Activated T-helper 2 cell treated with anti-CD3 and anti-CD28 coated beads, Interferon-gamma antibody, Interleukin-2, Interleukin-4, amounts not matched to agents 10 μg/mL and 5 μg/mL and 100 μg/mL, durations not matched to agents 14 hours and 24 hours and 36 hours (primary cell): ENCODE measurements at places on chromosomes 5 and 9. TPM values are rescaled to one million over a fixed set of nuclear protein-coding genes. Genes with fewer than 3 reads are reported as not detected.

ADAMTSL2 gene
- not detected in 2 replicates for total RNA-seq

PCDHGA5 gene
- 0.43 and 0.51 TPM in 2 replicates for total RNA-seq

SMIM33 gene
- total RNA-seq, result 0.23 and 0.25 TPM in 2 replicates

TAF7 gene
- 67.1 and 70.5 TPM in 2 replicates for total RNA-seq

PLCXD3 gene
- total RNA-seq, result not detected in 2 replicates

NOL6 gene
- total RNA-seq, result 61.9 and 65.3 TPM in 2 replicates

KCNN2 gene
- not detected in 2 replicates for total RNA-seq

IRX4 gene
- total RNA-seq, result not detected in 2 replicates

DNA sequence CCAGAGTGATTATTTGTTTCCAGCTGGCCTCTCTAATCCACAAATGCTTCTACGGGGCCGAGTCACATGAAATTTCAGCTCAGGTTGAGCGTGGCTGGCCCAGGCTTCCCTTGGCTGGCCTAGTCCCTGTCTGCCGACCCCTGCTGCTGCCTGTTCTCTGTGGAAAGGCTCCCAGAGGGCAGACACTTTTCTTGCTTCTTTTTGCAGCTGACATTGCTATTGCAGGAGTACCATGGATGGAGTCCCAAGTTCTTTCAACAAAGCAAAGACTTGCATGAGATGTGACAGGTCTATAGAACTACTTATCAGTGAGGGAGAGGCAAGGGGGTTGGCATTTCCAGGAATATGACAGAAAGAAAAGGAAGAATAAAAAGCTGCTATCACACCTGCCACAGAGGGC lies 287.4 kb upstream of the ARRDC3 start:
- no peak overlapping the region for H3K4me3 ChIP-seq
- DNase-seq, result no peak
- no peak overlapping the region for H3K27ac ChIP-seq
- no peaks in the 10 kb centered on the region for H3K27me3 ChIP-seq
- H3K36me3 ChIP-seq, result no peaks in the 10 kb centered on the region

DNA sequence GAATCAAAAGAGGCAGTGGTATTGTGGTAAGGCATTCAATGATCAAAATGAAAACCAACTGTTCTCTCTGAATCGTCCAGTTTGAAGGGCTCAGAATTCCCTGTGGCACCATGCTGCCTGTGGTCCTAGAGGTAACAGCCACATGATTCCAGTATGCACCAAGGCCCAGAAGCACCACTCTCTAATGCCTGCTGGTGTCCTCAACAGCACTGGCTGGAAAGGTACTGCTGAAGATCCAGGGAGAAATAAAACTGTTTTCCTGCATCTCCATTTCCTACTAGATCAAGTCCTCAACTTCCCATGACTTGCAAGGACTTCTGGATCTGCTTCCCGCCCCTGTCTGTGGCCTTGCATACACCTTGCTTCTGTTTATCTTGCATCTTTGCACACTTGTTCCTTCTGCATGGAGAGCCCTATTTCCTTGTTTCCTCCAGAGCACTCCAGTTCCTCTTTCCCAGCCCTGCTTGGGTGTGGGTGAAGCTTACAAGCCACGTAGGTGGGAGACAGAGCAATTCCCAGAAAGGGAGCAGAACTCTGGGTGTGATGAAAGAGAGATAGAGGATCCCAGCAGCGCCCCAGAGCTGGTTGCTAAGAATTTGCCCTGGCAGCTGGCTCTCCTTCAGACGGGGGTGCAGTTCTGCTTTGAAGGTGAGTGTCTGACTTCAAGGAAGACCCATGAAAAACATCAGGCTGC lies 41.0 kb upstream of the EQTN start:
- H3K27ac ChIP-seq, result no peak overlapping the region
- no peaks in the 10 kb centered on the region for H3K36me3 ChIP-seq
- H3K4me3 ChIP-seq, result no peak overlapping the region
- peaks cover 5% of the 10 kb centered on the region for H3K27me3 ChIP-seq

DNA sequence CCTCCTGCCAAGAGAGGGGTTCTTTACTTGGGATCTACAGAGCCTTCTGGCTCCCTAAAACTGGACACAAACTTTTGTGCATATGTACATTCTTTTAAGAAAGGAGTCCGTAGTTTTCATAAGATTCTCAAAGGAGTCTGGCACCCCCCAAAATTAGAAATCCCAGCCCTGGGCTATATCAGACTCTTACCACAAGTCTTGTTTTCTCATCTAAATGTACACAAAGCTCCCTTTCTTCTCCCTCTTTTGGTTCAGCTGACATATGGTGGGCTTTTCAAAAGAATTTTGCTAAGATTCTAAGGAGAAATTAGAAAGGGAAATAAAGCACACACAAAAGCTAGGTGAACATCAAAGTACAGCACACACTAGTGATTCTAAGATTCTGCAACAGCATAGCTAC lies 114.4 kb downstream of the ENC1 start:
- H3K36me3 ChIP-seq, result no peaks in the 10 kb centered on the region
- H3K4me3 ChIP-seq, result no peak overlapping the region
- no peak for DNase-seq
- no peaks in the 10 kb centered on the region for H3K4me1 ChIP-seq
- H3K27me3 ChIP-seq, result peaks cover 2% of the 10 kb centered on the region

DNA sequence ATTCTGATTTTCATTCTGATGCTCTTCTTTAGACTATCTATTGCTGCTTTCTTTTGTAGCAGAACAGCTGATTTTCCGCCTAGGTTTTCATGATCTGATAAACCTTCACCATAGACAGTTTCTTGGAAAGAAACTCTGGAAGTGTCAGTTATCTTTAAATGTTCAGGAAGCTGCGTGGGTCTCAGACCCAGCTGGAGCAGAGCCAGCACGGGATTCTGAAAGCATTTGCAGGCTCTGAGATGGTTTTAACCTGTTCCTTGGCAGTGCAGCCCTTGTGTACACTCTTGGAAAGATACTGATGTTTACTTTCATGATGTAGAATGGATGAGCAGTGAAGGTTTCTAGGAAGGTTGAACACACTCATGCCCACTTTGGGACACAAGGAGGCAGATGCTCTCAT lies 178.0 kb upstream of the DMRT1 start:
- no peak overlapping the region for H3K27ac ChIP-seq
- no peak for DNase-seq
- peaks cover 5% of the 10 kb centered on the region for H3K4me1 ChIP-seq
- H3K27me3 ChIP-seq, result peaks cover 17% of the 10 kb centered on the region

DNA sequence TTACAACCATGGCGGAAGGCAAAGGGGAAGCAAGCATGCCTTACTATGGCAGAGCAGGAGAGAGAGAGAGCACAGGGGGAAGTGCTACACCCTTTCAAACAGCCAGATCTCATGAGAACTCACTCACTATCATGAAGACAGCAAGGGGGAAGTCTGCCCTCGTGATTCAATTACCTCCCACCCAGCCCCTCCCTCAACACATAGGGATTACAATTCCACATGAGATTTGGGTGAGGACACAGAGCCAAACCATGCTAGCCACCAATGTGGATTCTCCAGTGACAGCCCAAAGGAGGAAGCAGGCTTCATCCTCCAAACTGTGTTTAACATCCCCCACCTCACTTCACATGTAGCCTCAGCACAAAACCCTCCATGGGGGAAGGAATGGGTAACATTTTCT lies 563.7 kb downstream of the CDK5RAP2 start:
- H3K4me3 ChIP-seq, result no peak overlapping the region
- no peak for DNase-seq
- H3K36me3 ChIP-seq, result no peaks in the 10 kb centered on the region
- H3K27ac ChIP-seq, result no peak overlapping the region
- no peaks in the 10 kb centered on the region for H3K4me1 ChIP-seq

GRCh38 chr5:125829349-125829748 lies 593.9 kb upstream of the GRAMD2B start:
- H3K4me1 ChIP-seq, result no peaks in the 10 kb centered on the region
- H3K36me3 ChIP-seq, result no peaks in the 10 kb centered on the region

DNA sequence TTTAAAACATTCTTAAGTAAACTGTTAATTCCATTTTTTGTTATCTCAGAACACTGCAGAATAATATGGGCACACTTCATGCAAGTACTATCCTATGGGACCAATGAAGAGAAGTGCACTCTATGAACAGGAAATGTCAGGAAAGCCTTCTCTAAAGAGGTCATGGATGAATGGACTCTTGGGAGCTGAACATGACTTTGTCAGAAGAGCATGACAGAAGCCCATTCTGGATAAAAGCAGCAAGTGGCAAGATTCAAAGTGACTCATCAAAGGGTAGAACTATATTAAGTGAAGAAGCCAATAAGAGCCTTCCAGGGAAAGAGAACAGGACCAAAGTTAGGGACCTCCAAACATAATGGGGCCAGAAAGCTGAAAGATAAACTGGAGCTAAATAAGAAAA lies 94.0 kb downstream of the RAPGEF6 start:
- H3K4me3 ChIP-seq, result no peak overlapping the region
- DNase-seq, result no peak
- no peaks in the 10 kb centered on the region for H3K27me3 ChIP-seq
- H3K27ac ChIP-seq, result no peak overlapping the region
- H3K36me3 ChIP-seq, result peaks cover 73% of the 10 kb centered on the region

GRCh38 chr5:159310511-159310910 lies 19.8 kb downstream of the IL12B start:
- H3K4me1 ChIP-seq, result peaks cover 2% of the 10 kb centered on the region
- no peak for DNase-seq
- no peak overlapping the region for H3K4me3 ChIP-seq
- no peak overlapping the region for H3K27ac ChIP-seq

GRCh38 chr5:76402251-76402885 lies 717 bp upstream of the IQGAP2 start:
- DNase-seq, result peak; percentile 76
- H3K36me3 ChIP-seq, result peaks cover 10% of the 10 kb centered on the region
- peaks cover 14% of the 10 kb centered on the region for H3K27me3 ChIP-seq
- peaks cover 43% of the 10 kb centered on the region for H3K4me1 ChIP-seq
- H3K4me3 ChIP-seq, result peak overlapping the region; percentile 95
- H3K27ac ChIP-seq, result peak overlapping the region; percentile 94

GRCh38 chr5:38789134-38789533 lies 56.7 kb upstream of the OSMR start:
- no peaks in the 10 kb centered on the region for H3K36me3 ChIP-seq
- no peak overlapping the region for H3K4me3 ChIP-seq
- peaks cover 9% of the 10 kb centered on the region for H3K27me3 ChIP-seq

DNA sequence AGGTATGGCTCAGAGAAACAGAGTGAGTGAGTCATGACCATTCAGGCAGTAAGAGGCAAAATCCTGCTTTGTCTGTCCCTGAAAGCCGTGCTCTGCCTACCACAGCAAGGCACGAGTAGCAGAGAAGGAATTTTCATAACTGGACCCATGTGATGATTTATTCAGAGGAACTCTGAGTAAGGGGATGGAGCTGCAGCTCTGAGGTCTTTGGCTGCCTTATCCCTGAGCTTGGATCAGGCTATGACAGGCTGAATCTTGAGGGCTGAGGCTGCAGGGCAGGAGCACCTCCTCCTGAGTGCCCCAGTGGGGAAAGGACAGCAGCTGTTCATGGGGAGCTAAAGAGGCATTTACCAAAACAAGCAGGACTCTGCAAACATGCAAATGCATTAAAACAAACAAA lies 183.4 kb downstream of the PAPPA start:
- H3K27ac ChIP-seq, result no peak overlapping the region
- DNase-seq, result no peak
- H3K27me3 ChIP-seq, result no peaks in the 10 kb centered on the region
- H3K4me1 ChIP-seq, result no peaks in the 10 kb centered on the region
- no peaks in the 10 kb centered on the region for H3K36me3 ChIP-seq

DNA sequence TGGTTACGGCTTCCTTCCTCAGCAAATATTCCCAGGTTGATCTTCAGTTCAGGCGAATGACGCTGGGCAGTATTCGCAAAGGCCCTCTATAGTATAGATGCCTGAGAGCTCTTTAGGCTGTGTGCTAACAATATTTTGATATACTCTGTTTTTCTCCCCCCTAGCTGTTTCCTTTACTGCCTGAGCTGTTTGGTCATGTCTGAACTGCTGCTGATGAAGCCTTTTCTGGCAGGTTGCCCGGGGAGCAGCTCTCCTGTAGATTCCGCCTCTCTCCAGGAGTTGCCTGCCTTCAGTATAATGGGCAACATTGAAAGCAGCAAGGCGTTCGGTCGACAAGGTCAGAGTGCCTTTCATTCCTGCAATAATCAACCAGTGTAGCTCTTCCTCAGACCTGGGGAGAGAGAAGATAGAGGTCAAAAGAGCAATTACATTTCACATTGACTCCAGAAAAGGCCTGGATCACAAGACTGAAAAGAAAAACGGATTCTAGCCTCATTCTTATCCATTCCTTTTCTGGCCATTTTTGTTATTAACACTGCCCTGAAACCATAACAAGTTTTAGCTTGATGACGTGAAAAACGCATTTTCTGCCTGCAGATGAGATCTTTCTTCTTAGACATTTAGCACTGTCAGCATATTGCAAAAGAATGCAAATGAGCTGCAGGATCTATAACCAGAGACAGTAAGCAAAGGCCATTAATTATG lies 60.1 kb upstream of the ZNF608 start:
- H3K27me3 ChIP-seq, result no peaks in the 10 kb centered on the region
- no peak overlapping the region for H3K27ac ChIP-seq
- no peaks in the 10 kb centered on the region for H3K36me3 ChIP-seq

DNA sequence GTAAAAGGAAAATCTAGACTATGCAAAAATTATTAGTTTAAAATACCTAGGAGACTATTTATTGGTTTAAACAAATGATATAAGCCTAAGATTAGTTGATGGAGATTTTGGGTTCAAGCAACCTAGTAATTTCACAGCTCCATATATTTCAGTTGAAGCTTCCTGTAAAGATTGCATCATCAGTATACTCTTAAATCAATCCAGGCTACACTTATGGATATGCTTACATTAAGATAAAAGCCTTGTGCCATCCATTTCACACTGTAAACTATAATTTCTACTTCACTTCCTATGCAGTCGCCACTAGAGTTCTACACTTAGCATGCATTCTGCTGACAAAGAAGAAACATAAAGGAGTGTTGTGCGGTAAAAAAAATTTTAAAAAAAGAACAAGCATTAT lies 7.3 kb upstream of the LIX1 start:
- H3K36me3 ChIP-seq, result no peaks in the 10 kb centered on the region
- peaks cover 14% of the 10 kb centered on the region for H3K27me3 ChIP-seq
- DNase-seq, result no peak
- no peaks in the 10 kb centered on the region for H3K4me1 ChIP-seq
- H3K27ac ChIP-seq, result no peak overlapping the region

GRCh38 chr5:56329652-56330051 lies 96.5 kb upstream of the ANKRD55 start:
- H3K36me3 ChIP-seq, result peaks cover 22% of the 10 kb centered on the region
- no peaks in the 10 kb centered on the region for H3K27me3 ChIP-seq
- peak overlapping the region; percentile 34 for H3K4me3 ChIP-seq
- peak overlapping the region; percentile 89 for H3K27ac ChIP-seq

GRCh38 chr5:173795601-173796000 lies 92.5 kb upstream of the CPEB4 start:
- H3K27ac ChIP-seq, result no peak overlapping the region
- no peak for DNase-seq
- H3K27me3 ChIP-seq, result peaks cover 4% of the 10 kb centered on the region
- no peaks in the 10 kb centered on the region for H3K36me3 ChIP-seq
- H3K4me3 ChIP-seq, result no peak overlapping the region

- no peaks in the 10 kb centered on the region for H3K36me3 ChIP-seq
- DNase-seq, result no peak
- no peaks in the 10 kb centered on the region for H3K4me1 ChIP-seq
- H3K27me3 ChIP-seq, result peaks cover 18% of the 10 kb centered on the region
These were observed 18.0 kb upstream of the CDC23 start for GRCh38 chr5:138230981-138231589.
